ENCODE measurements at places on chromosomes 3 and 15. TPM values are rescaled to one million over a fixed set of nuclear protein-coding genes. Genes with fewer than 3 reads are reported as not detected.
A peak's percentile ranks its signal among the peaks of the same experiment; 100 is the strongest.

GRCh38 chr3:122913539-122914100, 113.9 kb downstream of the SEMA5B start:
- DNase-seq = no peak

DNA sequence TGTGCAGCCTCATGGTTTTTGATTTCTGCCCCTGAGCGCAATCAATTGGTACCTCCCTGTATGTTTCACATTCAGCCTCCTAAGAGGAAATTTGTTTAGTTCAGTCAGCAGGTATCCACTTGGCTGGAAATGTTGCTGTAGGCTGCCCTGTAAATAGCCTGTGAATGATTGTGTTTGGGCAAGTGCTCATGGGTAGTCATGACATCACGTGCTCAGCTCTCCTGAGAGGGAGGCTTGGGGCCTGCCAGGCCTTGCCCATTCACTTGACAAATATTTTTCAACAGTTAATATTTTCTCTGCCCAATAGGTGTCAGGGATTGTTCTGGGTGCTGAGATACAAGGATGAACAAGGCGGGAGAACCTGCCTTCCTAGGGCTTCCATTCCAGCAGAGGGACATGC, 13.3 kb downstream of the HRH1 start:
- no peak for DNase-seq

DNA sequence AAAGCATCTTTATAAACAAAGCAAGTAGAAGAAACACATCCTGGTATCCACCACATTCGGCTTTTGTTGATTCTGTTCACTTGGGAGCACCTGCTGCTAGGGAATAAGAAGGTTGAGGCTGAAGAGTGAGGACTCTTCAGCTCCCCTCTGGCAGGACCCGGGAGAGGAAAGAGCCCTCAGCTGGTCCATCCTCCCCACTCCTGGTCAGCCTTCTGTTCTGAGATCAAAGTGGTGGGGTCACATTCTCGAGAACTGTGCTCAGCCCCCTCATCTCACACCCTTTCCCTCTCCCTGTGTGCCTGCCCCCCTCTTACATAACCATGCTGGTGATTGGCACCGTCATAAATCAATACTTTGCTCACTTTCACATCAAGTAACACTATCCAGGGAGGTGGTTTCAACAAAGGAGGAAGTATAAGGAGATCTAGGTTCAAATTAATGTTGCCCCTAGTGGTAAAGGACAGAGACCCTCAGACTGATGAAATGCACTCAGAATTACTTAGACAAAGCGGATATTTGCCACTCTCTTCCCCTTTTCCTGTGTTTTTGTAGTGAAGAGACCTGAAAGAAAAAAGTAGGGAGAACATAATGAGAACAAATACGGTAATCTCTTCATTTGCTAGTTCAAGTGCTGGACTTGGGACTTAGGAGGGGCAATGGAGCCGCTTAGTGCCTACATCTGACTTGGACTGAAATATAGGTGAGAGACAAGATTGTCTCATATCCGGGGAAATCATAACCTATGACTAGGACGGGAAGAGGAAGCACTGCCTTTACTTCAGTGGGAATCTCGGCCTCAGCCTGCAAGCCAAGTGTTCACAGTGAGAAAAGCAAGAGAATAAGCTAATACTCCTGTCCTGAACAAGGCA, at the start of gene NR1I2:
TSS of gene NR1I2 (plus strand) at position 772 of the 869 bp plus-strand sequence.
- no peak for DNase-seq

DNA sequence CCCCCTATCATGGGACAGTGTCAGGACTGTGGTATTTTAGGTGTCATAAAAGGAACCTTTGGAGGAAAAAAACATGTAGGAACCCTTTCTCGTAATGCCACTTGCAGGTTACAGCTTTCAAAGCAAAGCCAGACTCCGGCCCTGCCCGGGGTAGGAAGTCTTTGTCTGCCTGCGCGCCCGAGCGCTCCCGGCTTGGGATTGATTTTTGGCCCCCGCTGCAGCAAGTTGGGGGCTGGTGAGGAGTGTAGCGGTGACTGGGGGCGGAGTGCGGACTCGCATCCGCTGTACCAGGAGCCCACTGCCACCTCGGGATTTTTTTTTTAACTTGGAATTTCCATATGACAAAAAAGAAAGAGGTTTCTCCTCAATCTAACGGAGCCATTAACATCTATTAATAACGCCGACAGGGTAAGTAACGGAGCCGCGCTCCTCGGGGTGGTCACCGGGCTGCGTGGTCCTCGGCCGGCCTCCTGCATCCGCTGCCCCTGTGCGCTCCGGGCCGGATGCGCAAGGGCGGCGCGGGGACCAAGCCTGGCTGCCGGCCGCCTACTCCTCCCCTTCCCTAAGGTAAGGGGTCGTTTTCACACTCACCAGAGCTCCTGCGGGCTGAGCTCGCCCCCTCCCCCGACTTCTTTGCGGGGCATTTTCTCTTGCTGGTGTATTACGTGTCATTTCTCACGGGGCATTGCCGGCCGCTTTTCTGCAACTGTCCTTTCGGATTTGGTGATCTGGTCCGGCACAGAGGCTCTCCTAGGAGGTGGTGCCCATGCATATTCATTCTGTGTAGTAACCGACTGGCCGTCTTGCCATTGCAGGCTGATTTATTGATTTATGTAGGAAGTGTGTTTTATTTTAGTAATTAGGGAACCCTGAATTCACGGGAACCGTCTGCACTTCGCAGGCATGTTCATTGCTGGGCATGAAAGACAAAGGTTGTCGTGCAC, 219.8 kb upstream of the TOPAZ1 start:
- DNase-seq = no peak

GRCh38 chr3:122167630-122168029, 15.8 kb upstream of the CASR start:
- no peak for DNase-seq

DNA sequence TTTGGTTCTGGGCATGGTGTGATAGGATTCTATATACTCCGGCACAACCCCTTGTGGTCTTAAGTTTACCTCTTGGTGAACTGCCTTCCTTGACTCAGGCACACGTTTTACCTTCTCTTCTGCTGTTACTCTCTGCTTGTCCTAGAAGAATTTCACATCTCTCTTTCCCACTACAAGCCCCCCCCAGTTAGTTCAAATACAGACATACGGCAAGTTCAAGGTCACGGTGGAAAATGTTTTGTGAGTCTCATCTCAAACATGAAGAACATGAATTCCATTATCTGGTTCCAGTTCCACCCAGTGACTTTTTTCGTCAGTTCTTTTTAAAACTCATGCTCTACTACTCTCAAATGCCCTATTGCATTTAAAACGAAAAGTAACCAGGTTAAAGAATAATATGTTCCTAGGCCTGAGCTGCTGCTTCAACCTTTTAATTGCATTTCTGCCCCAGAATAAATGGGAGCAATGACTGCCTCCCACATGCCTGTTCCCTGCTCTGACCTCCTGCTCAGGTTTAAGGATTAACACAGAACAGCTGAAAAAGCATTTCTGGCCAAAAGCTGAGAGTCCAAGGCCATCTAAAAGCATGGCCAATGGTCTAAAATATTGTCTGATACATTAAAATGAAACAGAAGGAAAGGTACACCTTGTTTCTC, 132.8 kb downstream of the OSBPL10 start:
- DNase-seq = no peak

- DNase-seq = no peak
Observed at GRCh38 chr15:92883163-92883875, 16.8 kb upstream of the CHD2 start.

- DNase-seq = peak; percentile 75
Observed at GRCh38 chr15:70093070-70093469, 4.6 kb downstream of the TLE3 start.

GRCh38 chr15:54033356-54033860, 55.2 kb downstream of the UNC13C start:
- no peak for DNase-seq

DNA sequence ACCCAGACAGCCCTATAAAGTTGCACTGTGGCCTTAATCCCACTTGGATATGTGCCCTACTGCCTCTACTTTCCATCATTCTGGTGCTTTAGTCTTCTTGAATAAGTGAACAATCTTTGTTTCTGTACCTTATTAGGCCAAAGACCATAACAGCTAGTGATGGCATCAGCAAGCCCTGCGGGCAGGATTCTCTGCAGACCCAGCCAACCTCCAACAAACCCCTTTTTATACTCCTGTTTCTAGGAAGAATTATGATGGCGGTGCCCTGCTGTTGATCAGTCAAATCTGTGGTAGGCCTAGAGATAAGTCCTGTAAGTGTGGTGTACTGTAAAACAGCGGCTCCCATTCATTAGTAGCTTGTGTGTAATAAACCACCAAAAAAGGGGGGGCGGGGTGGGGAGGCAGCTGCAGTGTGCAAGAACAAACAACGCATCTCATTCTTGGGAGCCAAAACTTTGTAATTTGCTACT, 40.5 kb downstream of the SOX2 start:
- DNase-seq = no peak

- peak; percentile 2 for DNase-seq
Observed at GRCh38 chr15:49622561-49622960, 1.7 kb downstream of the DTWD1 start.

DNA sequence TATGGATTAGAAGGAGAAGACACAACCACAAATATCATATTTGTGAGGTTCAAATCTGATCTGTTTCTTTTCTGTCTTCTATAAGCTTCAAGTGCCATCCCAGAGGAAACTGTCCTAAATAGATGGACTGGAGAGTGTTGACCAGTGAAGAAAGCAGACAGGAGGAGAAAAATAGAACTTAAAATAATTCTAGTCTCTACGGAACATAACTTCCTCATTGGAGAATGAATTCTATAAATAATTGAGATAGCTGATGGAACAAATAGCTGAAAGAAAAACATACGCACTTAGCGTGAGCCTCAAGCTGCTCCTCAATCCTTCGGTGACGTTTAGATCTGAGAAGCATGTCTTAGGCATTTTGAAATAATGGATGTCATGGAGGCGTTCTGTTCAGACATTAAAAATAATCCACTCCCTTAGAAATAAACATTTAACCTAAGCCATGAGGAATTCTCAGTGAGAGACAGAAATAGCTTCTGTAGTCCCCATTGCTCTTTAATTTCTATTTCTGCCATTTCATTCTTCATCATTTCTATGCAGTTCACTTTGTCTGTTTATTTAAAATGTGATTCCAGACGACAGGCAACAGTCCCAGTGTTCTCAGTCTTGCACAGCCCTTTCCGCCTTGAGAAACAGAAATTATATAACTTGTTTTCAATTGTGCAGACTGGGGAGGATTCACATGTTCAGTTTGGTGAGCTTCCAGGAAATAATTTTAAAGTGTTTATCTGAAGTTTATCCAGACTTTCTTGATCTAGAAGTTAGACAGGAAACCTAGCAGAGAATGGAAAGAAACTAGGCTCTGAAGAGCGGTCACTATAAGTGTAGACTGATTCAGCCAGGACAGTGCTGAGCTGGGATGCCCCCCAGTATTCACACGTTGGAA, 97.3 kb downstream of the NR1D2 start:
- DNase-seq = no peak

GRCh38 chr3:158821847-158822246, 20.0 kb downstream of the MFSD1 start:
- no peak for DNase-seq

GOLGA6D gene
- 0.13 TPM for total RNA-seq

CORO2B gene
- total RNA-seq = 4.4 TPM

SNX22 gene
- total RNA-seq = 2.7 TPM

CFAP100 gene
- not detected for total RNA-seq

RARRES1 gene
- not detected for total RNA-seq

WWTR1 gene
- 72.9 TPM for total RNA-seq

Measured in A673 (cell line).